ENCODE measurements at places on chromosomes 2 and 18.

- DNase-seq: no peak
Observed at GRCh38 chr2:1633936-1634587, 110.3 kb downstream of the PXDN start.

- DNase-seq: no peak
Observed at GRCh38 chr2:3476321-3476984, 42.9 kb downstream of the ADI1 start.

DNA sequence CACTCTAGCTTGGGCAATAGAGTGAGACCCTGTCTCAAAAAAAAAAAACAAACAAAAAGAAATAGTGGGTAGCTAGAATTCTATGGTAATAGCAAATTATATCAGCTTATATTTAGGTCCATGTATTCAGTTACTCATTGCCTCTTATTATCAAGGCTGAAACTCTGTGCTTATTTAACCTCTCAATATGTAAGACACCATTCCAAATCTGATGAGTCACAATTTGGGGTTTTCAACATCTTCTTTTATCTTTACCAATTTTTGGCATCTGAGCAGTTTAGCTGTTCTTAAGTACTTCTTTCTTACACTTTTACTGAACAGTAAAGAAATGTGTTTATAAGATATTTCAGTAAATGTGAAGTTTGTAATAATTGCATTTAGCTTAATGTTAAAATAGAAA lies 69.3 kb downstream of the TTC27 start:
- no peak for DNase-seq

- DNase-seq: no peak
Observed at GRCh38 chr18:61435064-61435652, 101.9 kb downstream of the CDH20 start.

DNA sequence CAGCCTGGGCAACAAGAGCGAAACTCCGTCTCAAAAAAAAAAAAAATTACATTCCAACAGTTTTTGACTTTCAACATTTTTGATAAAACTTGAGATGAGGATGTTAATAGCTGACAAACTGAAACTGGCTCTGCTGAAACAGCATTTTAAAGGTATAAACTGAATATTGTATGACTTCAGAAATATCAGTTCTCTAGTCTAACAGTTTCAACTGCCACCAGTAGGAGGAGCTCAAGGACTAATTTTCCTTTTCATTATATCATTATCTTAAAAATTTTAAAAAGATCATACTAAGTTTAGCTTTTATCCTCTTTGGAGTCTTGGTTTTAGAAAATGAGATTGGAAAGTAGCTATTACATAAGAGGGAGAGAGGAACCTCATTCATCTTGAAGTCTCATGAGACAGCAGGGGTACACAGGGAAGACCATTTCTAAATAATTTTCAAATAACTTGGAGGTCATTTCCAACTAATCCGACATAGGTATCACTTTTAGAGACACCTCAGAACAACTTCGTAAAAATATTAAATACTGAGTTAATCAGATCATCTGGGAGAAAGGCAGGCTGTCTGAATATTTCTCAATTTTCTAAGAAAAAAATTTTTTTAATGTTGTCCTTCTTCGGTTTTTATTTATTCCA lies 37.6 kb upstream of the MCM6 start:
- DNase-seq: peak; percentile 9

All from stimulated activated CD4-positive, alpha-beta T cell treated with anti-CD3 and anti-CD28 coated beads, Interleukin-12 subunit alpha, Interleukin-12 subunit beta, amount 100 ng/mL, for 4 hours (primary cell).